ENCODE measurements at places on chromosomes 3 and 15.

DNA sequence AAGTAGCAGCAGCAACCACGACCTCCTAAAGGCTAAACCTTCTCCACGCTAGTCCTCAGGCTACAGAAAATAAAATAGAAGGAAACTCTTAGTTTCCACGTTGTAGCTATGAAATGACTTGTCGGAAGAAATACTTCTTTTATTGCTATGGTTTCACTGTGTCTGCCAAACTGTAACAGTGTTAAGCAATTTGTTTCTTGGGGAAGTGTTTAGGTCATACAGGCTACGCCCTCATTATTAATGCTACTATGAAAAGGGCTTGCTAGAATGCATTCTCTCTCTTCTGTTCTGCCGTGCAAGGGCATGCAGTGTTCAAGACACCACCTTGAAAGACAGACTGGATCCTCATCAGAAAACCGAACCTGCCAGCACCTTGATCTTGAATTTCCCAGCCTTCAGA lies 462.7 kb downstream of the PLOD2 start:
- DNase-seq, result no peak

DNA sequence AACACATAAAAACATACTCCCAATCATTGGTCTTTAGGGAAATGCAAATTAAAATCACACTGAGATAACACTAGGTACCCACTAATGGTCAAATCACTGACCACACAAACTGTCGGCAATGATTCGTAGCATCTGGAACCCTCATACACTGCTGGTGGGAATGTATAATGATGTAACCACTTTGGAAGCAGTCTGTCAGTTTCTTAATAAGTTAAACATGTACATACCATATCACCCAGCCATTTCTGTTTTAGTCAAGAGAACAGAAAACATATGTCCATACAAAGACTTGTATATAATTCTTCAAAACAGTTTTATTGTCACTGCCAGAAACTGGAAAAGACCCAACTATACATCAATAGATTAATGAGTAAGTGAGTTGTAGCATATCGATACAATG lies 63.3 kb upstream of the LRRC3B start:
- no peak for DNase-seq

- no peak for DNase-seq
Observed at GRCh38 chr3:55330355-55330754, 156.8 kb downstream of the WNT5A start.

GRCh38 chr15:39596358-39597051 lies 15.6 kb downstream of the THBS1 start:
- no peak for DNase-seq

DNA sequence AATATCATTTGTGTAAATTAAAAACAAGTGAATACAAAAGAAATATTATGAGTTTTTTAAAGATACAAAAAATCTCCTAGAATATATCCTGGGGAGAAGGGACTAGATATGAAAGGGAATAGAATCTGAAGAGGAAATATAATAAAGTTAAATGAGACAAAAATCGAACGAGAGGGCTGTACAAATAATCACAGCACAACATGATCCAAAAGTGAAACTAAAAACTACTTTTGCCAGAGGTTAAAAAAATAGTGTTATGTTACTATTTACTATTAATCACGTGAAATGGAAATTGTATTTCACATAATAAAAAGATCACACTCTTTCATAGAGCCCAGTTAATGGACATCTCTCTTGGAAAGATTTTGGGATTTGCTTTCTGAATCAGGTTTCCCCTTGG lies 28.6 kb downstream of the CGGBP1 start:
- DNase-seq, result no peak

- peak; percentile 99 for DNase-seq
Observed at GRCh38 chr15:74240002-74240568, 4.0 kb downstream of the CCDC33 start.

GRCh38 chr3:126113733-126114442 lies 30.0 kb upstream of the SLC41A3 start:
- DNase-seq, result peak; percentile 8

GRCh38 chr3:11276901-11277300 lies 4.7 kb downstream of the ATG7 start:
- no peak for DNase-seq

GRCh38 chr3:16877505-16877904 lies 7.2 kb upstream of the PLCL2 start:
- DNase-seq, result no peak

- DNase-seq, result peak; percentile 36
Observed at GRCh38 chr3:124297062-124297980, 305.4 kb upstream of the ROPN1 start.

DNA sequence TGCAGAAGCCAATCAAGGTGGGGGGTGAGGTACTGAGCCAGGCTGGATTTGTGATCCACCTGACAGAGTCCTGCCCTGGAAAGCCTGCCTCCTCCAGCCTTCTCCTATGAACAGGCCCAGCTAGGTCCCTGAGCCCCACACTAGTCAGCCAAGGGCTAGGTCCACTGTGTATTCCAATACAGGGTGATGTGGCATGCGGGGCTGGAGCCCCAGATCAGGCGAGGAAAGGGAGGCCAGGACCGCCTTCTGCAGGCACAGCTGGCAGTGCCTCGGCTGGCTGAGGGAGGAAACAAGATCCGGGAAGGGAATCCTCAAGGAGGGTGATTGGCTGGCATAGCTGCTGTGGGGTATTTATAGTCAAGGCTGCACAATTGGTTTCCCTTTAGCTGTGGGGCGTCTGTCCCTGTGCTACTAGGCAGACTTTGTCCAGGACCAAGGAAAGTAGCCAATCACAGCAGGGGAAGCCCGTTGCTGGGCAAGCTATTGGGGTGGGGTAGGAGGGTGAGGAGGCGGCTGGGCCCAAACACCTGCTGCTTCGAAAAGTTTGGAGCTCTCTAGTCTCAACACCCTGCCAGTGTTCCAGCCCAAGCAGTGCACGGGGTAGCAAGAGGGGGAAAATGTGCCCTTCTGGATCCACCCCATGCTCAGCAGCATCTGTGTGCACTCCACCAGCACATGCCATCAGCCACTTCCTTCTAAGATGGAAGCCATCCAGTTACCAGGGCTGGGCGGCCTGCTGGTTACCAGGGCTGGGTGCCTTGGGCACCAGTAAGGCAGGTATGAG lies 5.9 kb downstream of the KY start:
- no peak for DNase-seq

- no peak for DNase-seq
Observed at GRCh38 chr3:187788984-187789857, 44.0 kb upstream of the BCL6 start.

DNA sequence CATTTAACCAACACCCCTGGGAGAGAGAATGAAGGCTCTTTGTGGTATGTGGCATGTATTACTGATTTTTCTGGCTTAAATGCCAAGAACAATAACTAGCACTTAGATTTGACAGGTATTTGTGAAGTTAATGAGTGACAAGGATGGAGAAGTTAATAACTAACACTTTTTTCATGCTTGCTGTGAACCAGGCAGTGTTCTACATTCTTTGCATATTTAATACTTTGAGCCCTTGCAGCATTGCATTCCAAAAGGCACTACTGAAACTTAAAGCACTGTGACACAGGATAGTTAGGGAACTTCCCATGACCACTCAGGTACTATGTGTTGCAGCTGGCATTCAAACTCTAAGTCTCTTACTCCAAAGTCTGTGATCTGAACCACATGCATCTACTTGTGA lies 650.6 kb downstream of the ZPLD1 start:
- no peak for DNase-seq

DNA sequence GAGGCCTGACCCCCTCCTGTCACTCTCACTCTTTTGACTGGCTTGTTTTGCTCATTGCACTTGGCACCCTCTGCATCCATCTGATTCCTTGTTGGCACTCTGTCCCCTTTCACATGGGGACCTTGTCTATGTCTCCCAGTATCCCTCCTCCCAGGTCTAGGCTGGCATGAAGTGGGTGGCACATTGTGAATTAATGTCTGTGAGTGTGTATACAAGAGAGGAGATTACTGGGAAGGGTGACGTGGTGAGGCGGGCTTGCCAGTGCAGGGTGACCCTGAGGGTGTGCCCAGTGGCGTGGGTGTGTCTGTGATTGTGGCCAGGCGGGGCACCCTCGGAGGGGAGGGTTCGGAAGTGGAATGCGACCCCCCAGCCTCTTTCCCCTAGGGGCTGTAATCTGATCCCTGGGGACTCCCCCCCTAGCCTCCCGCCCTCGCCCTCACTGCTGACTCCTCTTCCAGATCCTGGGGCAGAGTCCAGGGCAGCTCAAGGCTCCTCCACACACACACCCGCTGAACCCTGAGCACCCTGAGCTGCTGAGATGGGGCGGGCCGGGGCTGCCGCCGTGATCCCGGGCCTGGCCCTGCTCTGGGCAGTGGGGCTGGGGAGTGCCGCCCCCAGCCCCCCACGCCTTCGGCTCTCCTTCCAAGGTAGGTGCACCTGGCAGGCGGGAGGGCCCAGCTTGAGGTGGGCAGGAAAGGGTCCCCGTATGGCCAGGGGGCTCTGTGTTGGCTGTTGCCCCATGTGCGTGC lies at the start of gene SEMA3B:
SEMA3B (plus strand) TSS at position 445 of the 749 bp plus-strand sequence; CDS start at position 539, 94 bp downstream.
- DNase-seq, result no peak

GRCh38 chr3:175484666-175485065 lies 625.5 kb downstream of the NAALADL2 start:
- DNase-seq, result no peak

- no peak for DNase-seq
Observed at GRCh38 chr3:35044190-35044589, 595.1 kb upstream of the ARPP21 start.

DNA sequence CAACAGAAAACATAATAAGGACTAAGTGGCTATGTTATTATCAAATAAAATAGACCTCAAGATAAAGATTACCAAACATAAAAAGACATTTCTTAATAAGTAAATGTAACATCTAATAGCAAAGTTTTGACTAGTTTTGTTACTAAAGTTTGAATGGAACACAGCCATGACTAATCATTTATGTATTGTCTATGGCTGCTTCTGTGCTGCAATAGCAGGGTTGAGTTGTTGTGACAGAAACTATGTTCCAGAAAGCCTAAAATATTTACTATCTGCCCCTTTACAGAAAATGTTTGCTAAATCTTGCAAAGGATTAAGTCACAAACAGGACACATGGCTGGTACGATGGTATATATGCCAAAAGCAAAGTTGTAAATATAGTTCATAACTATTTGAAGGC lies 37.9 kb upstream of the MYH15 start:
- no peak for DNase-seq

GRCh38 chr3:113292933-113293332 lies 81.6 kb downstream of the BOC start:
- DNase-seq, result no peak

DNA sequence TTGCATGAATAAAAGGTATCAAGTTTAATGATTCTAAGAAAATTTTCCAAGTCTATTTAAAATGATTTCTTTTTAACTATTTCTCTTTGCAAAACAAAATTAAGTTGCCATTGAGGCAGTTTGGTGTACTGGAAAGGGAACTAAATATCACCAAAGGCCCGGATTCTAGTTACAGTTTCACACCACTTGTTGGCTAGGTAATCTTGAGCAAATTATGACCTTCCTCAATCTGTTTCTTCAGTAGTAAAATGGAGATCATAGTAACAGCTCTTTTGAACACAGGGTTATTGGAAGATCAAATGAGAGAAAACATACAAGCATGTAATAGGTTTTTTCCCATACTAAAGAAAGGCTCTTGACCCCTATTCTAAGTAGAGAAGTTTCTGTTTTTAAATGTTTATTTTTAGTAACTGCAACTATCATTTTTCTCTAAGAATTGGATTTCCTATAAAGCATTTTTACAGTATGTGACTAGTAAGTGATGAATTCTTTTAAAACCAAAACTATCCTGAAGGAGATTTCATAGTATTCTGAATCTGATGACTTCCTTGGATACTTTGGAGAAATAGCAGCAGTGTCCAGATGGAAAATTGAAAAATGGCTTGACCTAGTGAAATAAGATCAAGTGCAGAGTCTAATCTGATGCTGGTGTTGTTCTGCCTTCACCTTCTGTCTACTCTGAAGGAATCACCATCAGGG lies 15.7 kb downstream of the SCAANT1 start:
- DNase-seq, result no peak

DNA sequence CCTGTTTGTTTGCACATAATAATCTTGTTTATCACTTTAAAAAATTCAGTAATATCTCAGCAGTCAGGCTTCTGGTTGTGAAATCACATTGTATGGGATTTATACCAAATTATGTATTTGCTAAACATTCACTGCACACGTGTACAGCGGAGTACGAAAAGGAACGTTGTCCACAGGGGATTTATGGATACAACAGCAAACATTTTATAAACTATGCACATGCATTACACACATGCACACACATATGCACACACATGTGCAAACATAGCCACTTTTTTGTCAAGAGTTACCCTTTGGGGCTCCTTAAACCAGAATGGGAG lies 150.5 kb downstream of the LRRK1 start:
- DNase-seq, result no peak

DNA sequence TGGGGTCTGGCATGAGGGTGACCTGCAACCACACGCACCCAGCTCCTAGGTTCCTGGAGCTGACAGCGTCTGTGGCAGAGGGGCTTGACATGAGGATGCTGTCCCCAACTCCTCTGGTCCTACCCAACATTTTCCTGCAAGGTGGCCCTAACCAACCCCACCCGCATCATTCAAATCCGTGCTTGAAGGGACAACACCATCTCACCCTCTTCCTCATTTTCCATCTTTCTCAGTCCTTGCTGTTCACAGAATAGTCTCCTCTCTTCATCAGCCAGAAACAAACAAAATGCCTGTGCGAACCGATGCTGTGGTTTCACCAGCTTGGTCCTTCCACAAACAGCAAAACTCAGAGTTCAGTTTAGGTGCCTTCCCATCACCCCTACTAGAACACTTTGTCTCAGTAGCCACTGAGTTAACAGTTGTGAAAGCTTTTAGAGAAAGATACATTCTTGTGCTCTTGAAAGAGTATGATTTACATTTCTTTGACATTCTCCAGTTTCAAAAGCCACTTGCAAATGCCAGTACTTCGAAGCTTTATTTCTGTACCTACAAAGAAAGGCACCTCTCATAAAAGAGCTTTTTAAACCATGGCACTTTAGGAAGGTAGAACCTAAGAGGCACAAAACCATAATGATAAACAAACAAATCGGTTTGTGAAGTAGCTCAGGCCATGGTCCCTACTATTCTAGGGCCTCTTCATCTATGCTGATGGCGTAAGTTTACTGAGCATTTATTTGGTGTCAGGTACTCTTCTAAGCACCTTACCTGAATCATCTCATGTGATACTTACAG lies 360.1 kb downstream of the SHQ1 start:
- no peak for DNase-seq

DNA sequence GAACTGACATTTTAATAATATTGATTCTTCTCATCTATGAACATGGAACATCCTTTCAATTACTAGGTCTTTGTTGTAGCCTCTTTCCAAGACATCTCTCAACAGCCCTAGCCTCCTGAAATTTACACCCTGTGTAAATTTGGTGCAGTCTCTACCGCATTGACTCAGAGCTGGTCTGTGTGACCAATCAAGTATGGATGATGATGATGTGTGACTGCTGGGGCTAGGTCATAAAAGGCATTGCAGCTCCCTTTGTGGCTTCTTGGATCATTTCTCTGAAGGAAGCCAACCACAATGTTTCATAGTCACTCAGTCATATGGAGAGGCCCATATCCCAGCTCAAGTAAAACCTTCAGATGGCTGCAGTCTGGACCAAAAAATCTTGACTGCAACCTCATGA lies 62.1 kb upstream of the FAM3D start:
- DNase-seq, result no peak

All from NCI-H1417 (cell line).